ENCODE measurements at places on chromosomes 13 and 19. TPM values are rescaled to one million over a fixed set of nuclear protein-coding genes. Genes with fewer than 3 reads are reported as not detected.

DNA sequence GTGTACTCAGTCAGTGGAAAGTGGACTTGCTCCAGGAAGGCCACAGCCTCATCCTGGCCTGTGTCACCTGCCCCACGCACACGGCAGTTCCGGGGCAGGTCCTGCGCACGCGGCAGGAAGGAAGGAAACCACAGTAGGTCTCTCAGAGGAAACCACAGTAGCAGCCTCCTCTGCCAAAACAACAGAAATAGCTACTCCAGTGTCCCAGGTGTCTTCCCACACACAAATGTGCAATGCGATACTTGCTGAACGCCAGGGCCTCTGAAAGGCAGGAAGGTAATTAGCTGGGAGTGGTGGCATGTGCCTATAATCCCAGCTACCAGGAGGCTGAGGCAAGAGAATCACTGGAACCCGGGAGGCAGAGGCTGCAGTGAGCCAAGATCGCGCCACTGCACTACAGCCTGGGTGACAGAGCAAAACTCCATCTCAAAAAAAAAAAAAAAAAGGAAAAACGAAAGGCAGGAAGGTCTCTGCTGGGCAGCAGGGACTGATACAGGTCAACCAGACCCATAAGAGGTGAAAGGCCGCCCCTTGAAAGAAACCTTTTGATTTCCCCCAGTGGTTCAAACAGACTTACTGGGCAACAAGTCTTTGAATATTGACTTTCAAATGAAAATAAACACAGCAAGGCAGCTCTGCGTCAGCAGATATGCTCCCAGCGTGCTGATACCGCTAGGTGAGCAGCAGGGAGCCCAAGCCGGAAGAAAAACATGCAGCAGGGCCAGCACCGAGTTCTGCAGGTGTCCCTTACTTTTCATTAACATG lies 49.5 kb downstream of the CRYL1 start:
- no peak for DNase-seq

DNA sequence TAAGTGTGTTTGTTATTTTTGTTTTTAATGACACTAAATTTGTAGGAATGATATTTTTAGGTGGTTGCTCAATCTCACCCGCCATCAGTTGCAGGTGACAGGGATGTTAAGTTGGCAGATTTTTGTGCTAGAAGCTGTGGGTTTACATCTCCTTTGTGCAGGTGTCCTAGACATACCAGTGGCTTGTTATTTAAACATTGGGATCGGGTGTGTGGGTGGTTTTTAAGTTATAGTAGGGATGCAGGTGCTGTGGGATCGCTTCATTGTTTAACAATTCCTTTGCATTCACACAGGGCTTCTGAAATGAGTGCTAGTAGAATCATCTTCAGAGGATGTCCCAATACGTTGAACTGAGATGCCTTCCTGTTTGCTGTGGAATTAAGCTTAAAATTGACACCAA lies 100.0 kb downstream of the SHISA2 start:
- no peak for DNase-seq

- DNase-seq: no peak
Observed at GRCh38 chr13:99990126-99990977, 8.8 kb downstream of the ZIC2 start.

GRCh38 chr13:60392131-60392530 lies 4.9 kb upstream of the TDRD3 start:
- DNase-seq: no peak

- no peak for DNase-seq
Observed at GRCh38 chr19:28840891-28841290, 372.1 kb downstream of the UQCRFS1 start.

DNA sequence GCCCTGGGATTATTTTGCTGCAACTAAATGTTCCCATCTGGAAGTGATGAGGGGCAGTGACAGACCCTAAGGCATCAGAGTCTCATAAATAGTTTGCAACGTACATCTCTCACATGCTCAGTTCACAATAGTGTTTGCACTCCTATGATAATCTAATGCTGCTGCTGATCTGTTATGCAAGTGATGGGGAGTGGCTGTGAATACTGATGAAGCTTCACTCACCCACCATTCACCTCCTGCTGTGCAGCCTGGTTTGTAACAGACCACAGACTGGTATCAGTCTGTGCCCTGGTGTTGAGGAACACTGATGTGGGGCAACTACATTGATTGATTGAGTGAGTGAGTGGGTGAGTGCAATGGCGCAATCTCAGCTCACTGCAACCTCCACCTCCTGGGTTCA lies 54.9 kb downstream of the ZNF726 start:
- DNase-seq: no peak

GRCh38 chr13:43516401-43516833 lies 270.4 kb downstream of the ENOX1 start:
- no peak for DNase-seq

GRCh38 chr13:44417446-44417845 lies 43.8 kb downstream of the SERP2 start:
- no peak for DNase-seq

- DNase-seq: no peak
Observed at GRCh38 chr19:22354665-22355064, 67.5 kb downstream of the ZNF98 start.

DNA sequence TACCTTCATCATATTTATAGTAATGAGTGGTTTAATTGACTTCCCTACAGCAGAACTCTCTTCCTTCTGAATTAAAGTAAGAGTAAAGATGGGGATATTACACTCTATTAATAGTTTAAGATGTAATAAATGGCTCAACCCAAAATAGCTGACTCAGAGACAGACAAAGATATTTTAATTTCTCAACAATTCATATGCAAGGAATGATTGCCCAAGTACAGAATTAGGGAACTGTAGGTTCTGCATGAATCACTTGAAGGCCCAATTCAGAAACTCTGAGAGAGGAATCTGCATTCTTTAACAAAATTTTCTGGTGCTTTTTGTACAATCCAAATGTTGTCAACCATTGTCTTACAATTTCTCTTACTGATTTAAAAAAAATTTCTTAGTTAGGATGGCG lies 42.9 kb upstream of the PCDH9 start:
- DNase-seq: no peak

DNA sequence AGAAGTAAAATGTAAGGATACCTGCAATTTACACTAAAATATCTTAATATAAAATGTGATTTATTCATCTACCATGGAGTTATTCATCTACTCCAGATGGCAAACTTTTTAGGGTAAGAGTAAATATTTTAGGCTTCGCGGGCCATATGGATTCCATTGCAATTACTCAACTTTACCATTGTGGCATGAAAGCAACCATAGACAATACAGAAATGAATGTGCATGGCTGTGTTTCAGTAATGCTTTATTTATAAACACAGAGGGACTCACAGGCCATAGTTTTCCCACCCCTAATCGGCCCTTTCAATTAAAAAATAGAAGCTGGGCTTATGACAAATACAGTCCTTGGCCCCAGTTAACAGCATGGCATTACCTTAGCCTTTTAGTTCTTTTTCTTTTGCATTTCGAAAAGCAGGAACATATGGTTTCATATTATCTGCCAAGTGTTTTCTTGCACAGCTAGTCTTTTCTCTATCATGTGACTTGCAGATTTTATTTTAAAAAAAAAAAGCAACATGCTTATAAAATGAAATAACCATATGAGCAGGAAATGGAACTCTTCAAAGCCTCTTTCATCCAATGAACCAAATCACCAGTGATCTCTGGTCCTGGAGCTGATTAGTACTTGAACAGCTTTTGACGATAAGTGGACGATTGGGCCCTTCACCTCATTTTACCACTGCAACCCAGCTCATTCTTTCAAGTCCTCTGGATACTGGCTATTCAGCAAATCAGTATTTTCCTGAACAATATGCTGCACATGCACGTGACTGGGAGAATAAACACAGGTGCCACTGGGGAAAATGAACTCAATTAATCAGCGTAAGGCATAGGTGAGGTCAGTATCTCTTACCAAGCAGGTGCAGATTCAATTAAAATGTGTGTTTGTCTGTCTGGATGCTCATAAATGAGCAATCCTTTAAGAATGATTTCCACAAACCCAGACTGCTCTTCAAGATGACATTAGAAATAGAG lies 63.9 kb downstream of the LHFPL6 start:
- no peak for DNase-seq

DNA sequence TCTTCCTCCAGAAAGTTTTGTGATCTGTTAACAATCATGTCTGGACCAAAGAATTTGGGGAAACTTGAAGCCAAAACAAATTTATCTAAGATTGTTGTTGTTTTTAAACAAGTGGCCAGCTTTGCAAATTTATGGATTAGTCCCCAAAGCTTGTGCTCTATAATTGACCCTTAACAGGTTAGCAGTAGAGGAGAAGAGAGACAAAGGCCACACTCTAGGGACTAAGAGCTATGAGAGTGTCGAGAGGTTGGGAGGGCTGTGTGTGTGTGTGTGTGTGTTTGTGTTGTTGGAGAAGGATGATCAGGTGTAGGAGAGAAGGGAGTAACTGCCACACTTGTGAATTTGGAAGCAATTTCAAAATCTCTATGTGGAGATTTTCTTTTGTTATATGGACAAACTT lies 367.3 kb downstream of the KCNRG start:
- DNase-seq: no peak

DNA sequence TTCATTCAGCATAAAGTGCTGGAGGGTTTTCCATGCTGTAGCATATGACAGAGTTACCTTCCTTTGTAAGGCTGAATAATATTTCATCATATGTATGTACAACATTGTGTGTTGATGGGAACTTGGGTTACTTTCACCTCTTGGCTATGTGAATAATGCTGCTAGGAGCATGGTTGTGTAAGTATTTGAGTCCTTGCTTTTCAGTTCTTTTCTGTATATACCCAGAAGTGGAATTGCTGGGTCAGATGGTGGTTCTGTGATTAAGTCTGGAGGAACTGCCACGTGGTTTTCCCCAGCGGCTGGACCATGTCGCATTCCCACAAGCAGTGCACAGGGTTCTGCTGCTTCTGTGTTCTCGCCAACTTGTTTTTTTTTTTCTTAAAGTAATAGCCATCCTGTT lies 101.2 kb upstream of the TEX29 start:
- no peak for DNase-seq

DNA sequence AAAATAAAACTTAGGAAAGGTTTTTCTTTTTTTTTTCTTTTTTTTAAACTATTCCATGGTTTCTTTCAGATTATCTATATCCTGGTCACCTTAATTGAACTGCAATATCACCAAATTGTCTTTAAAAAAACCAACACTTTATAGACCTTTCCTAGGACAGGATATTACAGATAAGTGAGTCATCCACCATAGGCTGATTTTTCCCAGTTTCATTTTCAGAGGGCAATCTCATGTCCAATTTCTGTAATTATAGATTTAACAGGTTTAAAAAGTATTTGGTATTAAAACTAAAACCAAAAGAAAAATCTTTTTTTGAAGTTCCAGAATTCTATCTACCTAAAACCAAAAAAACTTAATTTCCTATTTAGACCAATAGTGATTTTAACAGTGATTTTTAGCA lies 13.2 kb downstream of the SPART start:
- no peak for DNase-seq

GRCh38 chr13:99280166-99280565 lies 22.0 kb upstream of the GPR18 start:
- DNase-seq: no peak

GRCh38 chr19:3712663-3713611 lies 4.8 kb downstream of the TJP3 start:
- DNase-seq: no peak

DNA sequence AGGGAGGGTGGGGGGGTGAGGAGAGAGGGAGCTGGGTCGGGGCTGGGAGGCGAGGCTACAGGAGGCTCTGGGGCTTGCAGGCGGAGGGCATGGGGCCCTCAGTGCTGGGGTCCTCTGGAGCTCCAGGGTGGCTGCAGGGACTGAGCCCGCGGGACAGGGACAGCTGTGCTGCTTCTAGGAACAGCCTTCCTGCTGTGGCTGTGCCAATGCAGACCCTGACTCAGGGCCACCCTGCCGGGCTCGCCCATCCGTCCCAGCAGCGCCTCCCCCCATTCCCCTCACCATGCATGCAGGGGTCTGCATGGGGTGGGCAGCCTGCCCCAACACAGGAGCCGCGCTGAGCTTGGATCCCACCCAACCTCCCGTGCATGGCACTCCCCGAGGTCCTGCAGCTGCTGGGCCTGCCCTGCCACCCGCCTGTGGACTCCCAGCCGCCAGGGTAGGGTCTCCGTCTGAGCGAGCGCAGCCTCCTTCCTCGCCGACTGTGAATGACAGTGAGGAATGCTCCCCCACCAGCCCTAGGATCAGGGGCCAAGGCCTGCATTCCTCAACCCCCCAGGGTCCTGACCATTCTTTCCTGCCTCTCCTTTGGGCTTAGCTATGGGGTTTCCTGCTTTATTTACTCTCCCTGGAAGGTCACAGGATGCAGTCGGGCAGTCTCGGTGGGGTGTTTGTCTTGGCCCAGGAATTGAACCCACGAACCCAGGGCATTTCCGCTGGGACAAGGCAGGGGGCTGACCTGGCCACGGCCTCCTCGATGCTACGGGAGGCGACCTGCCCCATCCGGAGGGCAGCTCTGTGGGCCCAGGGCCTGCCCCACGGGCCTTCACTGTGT lies 23.4 kb downstream of the CEBPG start:
- DNase-seq: no peak

ZFP14 gene
- polyA plus RNA-seq: 0.96 TPM

TMEM238 gene
- polyA plus RNA-seq: 0.24 TPM

P2RY11 gene
- 7.1 TPM for polyA plus RNA-seq

ZNF154 gene
- 2.8 TPM for polyA plus RNA-seq

FOXA3 gene
- 0.03 TPM for polyA plus RNA-seq

CD33 gene
- not detected for polyA plus RNA-seq

Data from keratinocyte (primary cell).